HEK293T (cell line): ENCODE measurements at places on chromosomes 2 and 18.

GRCh38 chr2:9889812-9890261, 46.6 kb downstream of the TAF1B start:
- DNase-seq, result no peak

- no peak for DNase-seq
Observed at GRCh38 chr2:150063432-150063889, 424.0 kb downstream of the RND3 start.

DNA sequence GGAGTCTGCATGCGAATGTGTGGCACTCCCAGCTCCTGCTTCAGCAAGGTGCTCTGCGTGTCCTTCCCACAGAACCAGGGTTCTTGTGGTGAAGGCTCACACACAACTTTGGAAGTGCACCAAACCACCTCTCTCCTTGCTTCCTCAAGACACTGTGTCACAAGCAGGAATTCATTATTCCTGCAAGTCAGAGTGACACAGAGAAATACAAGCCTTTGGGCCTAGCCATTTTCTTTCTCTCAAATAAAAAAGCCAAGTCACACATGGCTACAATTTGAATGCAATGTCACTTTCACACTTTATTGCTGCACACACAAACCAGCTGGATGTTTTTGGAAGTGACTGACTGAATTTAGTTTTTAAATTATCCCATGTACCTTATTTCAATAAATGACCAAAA, 30.1 kb upstream of the THOC1 start:
- no peak for DNase-seq

GRCh38 chr18:29271501-29271900, 1094.6 kb upstream of the CDH2 start:
- no peak for DNase-seq

DNA sequence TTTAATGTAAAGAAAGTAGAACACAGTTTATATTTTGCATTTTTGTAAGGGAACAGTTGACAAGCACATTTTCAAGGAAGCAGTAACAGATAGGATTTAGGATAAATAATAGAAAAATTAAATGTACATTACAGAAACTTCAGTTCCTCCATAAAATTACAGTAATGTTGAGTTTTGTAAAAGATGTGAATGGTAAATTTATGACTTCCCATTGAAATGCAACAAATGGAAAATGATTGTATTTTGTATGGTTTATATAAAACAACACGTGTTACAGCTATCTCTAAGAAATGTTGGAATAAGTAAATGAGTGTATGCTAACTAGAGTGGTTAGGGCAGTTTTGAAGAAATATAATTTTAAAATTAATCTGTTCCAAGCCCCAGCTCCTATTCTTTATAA, 227.3 kb downstream of the PARD3B start:
- no peak for DNase-seq

DNA sequence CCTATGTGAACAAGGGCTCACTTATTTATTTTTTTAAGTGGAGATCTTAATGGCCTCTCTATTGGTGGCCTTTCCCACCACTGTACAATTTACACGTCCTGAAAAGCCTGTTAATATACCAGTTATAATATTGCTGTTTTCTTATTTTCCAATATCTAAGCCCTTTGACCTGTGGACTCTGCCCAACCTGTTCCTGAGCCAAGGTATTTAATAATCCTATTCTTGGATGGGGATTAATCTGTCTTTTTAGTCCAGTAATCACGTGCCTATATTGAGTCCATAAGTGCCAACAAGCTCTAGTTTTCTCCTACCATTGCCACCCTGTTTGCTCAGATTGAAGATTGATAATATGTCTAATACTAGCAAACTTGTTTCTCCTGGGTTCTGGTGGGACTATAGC, 42.7 kb downstream of the MBD5 start:
- no peak for DNase-seq

DNA sequence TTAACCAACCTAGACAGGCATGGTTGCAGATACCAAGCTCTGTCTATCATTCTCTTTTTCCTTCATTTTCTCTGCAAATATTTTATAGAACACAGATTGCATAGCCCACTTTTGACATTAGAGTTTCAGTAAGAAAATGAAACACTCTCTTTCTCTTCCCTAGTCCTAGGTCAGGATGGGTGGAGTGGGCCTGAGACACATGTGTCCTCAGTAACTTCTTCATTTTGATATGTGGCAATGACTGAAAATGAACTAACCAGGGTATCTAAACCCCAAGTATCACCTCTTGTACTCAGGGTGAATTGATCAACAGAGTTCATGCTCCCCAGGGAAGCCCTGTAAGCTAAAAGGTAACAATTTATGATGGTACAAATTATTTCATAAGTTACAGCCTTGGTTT, 37.0 kb upstream of the KYNU start:
- DNase-seq, result no peak

GRCh38 chr2:36330473-36331395, 24.8 kb upstream of the CRIM1 start:
- no peak for DNase-seq

- no peak for DNase-seq
Observed at GRCh38 chr2:127048618-127048935, 58.4 kb downstream of the BIN1 start.

DNA sequence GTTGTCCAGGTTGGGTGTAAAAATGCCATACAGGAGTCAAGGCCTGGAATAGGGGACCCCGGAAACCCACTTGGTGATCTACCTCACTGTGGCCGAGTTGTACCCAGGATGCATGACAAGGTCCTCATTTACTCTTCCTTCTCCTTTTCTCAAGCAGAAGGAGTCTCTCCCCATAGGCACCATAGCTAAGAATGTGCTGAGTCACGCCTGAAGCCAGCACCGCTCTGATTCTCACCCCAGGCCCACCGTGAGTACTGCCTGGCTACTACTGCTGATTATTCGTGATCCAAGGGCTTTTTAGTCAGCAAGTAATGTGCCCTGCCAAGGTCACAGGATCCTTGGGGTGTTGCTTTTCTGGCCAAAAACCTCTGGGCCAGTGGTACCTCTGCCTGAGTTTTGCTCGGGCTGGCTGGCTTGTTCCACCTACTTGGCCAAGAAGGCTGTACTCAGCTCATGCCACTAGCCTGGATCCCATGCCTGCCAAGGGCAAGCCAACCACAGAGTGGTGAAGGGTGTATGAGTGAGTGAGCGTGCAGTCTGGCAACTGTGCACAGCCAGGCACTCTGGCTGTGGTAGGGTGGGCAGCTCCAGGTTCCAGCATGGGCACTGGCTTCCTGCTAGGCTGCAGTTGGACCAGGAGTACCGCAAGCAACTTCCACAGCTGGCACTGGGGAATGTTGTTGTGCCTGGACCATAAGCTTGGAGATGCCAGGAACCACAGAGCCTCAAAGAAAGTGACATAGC, 650.1 kb upstream of the VRK2 start:
- DNase-seq, result no peak

DNA sequence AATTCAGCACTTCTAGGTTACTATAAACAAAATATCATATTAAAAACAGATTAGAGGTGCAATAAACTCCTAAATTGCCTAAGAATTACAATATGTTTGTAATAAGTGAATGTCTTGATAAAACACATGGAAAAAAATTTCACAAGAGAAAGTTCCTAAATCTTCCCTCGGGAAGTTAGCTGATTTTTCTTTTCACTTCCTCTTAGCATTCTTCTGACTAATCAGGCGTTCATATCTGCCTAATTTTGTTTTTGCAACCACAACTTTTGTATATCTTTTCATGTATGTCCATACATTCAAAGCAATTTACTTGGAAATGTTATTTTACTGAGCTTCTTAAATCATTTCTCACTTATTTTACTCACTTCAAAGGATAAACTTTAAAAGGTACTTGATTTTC, 88.5 kb downstream of the RTTN start:
- no peak for DNase-seq

- DNase-seq, result no peak
Observed at GRCh38 chr18:78636260-78636659, 343.4 kb upstream of the SALL3 start.

GRCh38 chr18:48868468-48869466, 82.0 kb downstream of the SMAD7 start:
- DNase-seq, result no peak

DNA sequence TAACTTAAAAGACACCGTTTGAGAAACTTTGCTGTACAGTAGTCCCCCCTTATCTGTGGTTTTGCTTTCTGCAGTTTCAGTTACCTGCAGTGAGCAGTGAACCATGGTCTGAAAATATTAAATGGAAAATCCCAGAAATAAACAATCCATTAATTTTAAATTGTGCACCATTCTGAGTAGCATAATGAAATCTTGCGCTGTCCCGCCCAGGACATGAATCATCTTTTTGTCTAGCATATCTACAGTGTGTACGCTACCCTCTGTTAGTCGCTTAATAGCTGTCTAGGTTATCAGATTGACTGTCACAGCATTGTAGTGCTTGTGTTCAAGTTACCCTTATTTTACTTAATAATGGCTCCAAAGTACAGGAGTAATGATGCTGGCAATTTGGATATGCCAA, 6.1 kb downstream of the ARPC2 start:
- DNase-seq, result no peak

GRCh38 chr2:163565192-163565591, 170.6 kb downstream of the FIGN start:
- DNase-seq, result no peak

GRCh38 chr2:226835420-226835795, 446 bp upstream of the RHBDD1 start:
- DNase-seq, result peak; percentile 7

DNA sequence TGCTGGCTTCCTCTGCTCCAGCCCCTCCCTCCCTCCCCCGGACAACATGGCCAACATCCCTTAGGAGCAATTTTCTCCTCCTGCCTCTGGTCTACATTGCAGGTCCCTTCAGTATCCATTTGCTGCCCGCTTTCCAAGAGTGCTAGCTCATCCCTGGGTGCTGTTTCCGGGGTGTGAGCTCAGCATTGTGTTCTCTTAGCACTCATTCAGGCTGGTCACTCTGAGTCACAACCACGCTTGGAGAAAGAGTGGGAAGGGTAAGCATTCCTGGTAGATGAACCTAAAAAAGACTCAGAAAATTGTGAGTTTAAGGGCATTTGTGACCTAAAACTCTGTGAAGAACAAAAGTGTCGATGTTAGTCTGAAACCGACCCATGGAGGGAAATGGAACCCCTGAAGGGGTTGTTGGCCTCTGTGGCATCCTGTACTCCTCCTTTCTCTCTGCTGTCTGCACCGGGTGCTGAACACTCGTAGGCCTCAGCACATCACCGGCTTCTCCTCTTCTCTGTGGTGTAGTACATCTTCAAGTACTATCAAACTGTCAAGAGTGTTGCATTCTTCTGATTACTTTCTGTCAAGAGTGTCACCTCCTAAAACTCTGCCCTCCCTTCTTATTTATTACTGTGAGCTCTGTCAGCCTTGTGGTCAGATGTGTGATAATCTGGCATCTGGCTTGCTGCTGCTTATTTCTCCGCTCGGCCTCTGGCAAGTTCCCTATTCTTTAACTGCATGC, 73.0 kb downstream of the CTNNA2 start:
- no peak for DNase-seq

DNA sequence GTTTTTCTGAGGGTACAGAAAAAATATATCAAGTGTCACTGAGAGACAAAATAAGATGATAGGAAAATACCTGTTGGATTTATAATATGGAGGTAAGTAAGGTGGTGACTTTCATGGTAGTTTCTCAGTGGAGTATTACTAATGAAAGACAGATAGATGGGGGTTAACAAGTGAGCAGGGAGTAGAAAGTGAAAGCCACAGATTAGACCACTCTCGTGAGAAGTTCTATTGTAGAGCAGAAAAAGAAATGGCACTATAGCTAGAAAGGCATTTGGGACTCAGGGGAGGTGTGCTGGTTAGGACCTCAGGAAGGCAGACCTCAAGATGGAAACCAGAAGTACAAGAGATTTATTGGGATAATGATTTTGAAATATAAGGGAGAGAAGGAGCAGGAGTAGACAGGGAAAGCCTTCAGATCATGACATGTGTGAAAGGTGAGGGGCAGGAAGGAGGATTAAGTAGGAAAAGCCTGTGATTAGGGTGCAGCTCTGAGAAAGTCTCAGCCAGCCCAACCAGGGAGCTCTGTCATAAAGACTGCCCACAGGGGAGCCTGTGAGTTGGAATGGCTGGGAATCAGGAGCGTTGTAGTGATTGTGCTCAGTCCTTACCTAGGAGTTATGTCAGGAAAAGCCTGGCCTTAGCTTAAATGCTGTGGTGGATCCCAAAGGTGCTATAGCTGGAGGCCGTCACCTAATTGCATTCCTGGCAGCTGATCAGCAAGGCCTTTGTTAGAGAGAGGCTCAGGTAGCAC, 198.1 kb downstream of the IKZF2 start:
- no peak for DNase-seq

- no peak for DNase-seq
Observed at GRCh38 chr2:11556101-11556806, 22.4 kb downstream of the GREB1 start.

DNA sequence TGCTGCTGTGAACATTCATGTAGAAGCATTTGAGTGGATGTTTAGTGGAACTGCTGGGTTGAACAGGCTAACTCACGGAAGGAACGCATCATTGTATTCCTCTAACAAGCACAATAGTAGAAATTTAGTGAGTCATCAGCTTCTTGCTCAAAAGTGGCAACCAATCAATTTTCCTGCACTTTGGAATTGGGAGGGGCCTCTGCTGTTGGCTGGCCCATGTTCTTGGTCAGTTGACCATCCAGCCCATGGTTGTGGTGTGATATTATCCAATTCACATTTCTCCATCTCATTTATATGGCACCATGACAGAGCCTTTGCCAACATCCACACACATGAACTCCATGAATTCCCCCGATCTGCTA, 95.0 kb downstream of the TNFRSF11A start:
- DNase-seq, result no peak

DNA sequence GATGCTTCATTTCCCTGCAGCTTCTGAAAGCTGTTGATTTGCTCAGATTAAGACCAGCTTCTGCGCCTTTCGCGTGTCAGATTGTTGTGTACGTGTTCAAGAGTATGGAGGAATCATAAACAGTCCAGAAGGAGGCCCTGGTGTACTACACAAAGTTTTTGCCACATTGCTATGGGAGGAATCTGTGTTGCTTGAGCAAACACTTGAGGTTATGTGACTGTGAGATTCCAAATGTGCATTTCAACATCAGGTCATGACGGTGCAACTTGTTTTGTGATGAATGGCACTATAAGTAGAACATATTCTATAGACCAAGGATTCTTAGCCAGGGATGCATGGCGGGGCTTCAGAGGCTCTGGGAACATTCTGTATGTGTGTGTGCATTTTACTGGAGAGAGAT, 35.0 kb downstream of the SRSF7 start:
- DNase-seq, result no peak

DNA sequence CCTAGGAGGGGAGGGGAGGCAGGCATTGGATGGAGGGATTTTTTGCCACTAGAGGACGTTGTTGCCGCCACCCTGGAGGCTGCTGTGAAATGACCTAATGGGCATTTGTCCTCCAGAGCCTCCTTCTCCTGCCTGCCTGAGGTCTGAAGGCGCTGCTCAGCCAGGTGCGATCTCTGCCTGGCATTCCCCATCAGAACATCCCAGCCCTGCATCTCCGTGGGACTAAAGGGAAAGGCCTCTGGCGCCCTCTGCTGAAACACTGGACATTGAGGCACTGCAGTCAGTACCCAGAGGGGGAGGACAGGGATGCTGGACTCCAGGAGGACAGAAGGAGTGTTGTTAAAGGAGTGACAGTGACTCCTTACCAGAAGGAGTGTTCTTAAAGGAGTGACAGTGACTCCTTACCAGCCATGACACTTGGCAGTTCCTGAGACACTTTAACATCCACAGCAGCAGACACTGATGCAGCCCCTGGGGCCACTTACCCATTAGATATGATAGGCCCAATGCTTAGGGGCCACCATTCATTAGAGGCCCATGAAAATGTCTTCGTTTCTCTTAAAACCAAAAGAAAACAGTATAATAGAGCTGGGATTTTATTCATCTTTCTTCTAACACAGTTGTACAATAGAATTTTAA, 17.0 kb downstream of the THNSL2 start:
- peak; percentile 68 for DNase-seq
